ENCODE measurements at places on chromosomes 13 and 19. TPM values are rescaled to one million over a fixed set of nuclear protein-coding genes. Genes with fewer than 3 reads are reported as not detected.

DNA sequence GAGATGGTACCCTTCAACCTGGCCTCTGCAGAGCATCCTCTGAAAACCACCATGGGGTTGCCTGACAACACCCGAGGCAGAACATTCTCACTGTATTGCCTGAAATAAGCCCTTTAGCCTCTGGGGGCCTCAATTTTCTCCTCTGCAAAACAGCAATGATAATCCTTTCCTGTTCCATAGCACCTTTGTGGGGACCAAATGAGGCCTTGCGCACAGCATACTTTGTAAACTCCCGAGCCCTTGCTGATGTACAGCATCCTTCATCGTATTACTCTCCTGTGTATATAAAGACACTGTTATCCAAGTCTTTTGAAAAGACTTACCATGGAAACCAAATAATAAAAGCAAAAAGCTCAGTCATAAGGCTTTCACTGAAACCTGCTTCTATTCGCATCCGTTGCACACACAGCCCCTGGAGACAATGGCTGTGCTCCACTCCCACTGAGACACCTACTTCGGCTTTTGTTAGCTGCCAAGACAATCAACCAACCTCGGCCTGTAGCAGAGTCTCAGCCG is 276.0 kb downstream of the FOXO1 start:
- DNase-seq: no peak

DNA sequence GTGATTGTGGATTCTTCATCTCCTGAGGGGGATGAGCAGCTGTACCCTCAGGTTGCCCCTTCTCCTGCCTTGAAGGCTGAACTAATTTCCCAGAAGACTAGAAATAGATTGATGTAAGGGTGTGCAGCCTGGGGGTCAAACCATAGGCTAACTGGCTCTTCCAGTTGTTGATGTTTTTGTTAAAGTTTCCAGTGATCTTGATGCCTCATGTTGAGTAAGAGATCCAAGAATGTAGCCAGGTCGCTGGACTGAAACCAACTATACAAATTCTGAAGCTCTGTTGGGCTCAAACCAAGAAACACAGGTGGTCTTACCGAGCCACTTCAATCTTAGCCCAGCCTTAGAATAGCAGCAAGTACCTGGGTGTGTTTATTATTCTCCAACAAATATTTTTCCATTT is 391.8 kb downstream of the KLF5 start:
- no peak for DNase-seq

- DNase-seq: no peak
Observed at GRCh38 chr13:104759069-104759468, 1692.9 kb upstream of the SLC10A2 start.

DNA sequence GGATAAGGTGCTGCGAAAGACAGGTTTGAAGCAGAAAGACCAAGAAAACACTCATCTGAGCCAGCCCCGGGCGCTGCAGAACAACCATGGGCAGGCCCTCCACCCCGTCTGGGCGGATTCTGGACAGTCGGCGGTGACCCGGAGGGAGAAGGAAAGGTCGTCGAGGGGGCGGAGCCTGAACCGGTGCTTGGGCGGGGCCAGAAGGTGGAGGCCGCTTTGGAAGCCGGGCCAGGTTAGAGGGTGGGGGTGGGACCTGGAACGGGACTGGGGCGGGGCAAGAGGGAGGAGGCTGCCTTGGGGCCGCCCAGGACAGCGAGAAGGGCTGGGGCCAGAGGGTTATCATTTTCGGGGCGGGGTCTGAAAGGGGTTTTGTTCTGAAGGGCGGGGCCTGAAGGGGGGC is 5.0 kb upstream of the ZNF765 start:
- no peak for DNase-seq

GRCh38 chr19:44947041-44947581 is 1.3 kb downstream of the APOC2 start:
- DNase-seq: no peak

DNA sequence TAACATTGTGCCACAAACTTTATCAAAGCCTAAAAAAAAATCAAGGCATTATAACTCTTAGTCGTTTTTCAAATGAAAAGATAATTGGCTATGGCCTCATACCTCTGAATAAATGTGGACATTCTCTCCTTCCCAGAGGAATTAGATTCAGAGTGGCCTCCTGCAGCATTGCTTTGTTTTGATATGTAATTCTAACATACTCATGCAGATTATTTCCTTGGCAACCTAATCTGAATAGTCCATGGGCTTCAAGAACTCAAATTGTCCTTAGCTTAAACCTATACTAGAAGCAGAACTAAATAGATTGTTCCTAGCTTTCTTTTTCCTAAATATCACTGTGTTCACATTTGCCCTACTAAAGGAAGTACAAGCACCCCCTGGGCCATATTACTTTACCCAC is 1146.9 kb downstream of the OLFM4 start:
- DNase-seq: no peak

DNA sequence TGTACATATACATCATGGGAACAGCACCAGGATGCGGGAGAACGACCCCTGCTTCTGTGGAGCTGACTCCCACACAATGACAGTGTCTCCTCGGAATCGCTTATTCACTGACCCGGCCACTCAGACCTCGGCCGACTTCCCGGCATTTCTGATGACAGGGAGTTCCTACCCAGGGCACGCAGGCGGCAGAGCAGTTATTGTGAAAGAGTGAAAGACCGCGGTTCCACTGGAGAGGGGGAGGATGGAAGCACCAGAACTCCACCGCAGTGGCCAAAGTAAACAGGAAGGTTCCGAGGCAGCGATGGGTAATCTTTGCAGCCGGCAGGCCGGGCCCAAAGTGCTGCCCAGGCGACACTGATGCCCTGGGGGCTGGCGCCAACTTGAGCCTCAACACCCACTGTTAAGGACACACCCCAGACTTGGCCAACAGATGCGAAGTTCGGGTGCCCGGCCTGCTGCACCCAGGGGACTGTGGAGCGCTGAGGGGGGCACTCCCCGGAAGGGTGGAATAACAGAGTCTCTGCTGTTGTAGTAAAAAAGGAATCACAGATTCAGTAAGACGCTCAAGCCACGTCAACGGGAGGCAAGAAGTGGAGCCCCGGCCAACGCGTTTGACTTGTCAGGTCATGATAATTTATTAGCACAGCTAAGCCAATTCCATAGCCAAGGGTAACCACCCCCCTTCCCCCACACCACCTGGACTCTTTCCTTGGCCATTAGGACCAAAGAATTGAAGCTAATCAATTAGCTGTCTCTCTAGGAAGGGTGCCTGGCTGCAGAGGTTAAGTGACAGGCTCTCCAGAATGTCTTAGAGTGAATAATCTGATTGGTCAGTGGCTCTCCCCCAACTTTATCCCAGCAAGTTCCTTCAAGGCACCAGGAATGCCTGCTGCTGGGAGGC is 5.8 kb downstream of the MLLT1 start:
- peak; percentile 97 for DNase-seq

DNA sequence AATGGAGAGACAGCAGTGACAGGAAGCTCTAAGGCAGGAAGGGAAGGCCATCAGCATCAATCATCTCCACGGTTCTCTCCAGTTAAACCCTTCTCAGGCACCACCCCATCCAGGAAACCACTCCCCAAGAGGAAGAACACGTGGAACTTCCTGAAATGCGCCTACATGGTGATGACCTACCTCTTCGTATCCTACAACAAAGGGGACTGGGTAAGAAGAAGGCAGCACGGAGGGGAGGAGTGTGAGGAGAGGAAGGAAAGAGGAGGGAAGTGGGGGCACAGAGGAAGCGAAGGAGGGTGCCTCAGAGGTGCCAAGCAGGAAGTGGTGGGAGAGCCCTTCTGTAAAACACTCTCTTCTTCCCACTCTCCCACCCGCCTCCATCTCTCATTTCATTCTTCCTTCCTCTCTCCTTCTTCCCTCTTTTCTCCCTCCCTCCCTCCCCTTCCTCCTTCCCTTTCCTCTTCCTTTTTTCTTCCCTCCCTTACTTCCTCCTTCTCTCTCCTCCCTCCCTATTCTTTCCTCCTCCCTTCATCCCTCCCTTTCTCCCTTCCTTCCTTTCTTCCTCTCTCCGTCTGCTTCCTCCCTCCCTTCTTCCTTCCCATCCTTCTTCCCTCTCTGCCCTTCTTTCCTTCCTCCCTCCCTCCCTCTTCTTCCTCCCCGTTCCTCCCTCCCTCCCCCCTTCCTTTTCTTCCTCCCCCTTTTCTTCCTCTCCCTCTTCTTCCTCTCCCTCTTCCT is 12.6 kb downstream of the ZSCAN5A start:
- no peak for DNase-seq

DNA sequence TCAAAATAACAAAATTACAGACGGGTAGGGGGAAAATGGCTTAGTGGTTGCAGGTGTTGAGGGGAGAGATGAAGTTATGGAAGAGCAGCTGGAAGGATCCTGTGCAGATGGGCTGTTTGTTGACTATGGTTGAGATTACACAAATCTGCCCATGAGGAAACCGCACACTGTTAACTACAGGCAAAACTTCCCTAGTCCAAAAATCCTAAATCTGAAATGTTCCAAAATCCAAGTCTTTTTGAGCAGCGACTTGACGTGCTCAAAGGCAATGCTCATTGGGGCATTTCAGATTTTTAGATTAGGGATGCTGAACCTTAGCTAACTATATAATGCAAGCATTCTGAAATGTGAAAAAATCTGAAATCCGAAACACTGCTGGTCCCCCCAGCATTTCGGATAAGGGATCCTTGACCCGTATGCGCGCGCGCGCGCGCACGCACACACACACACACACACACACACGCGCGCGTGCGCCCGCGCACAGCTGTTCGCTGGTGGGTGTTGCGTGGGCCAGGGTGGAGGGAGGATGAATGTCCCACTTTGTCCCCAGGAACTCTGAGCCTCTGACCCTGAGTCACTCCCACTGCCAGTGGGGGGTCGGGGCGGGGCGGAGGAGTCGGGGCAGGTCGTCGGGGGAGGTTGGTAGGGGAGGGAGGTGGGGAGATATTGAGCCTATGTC is 6.8 kb downstream of the F2RL3 start:
- no peak for DNase-seq

GRCh38 chr13:41624041-41624440 is 166.7 kb downstream of the RGCC start:
- no peak for DNase-seq

DNA sequence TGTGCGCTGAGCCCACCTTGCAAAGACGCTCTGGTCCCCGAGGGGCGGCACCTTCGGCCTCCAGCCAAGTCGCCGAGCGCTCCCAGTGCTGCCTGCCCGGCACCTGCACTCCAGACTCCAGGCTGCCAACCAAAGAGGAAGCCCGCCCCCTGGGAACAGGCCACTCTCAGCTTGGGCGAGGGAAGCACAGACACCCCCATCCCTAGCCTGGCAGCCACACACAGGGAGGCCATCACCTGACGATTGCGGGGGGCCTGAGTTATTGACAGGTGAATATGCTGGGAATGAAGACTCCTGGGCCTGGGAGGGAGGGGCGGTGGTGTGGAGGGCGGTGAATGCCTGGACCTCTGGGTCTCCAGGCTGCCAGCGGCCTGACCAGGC is 10.3 kb upstream of the ZNF492 start:
- no peak for DNase-seq

DNA sequence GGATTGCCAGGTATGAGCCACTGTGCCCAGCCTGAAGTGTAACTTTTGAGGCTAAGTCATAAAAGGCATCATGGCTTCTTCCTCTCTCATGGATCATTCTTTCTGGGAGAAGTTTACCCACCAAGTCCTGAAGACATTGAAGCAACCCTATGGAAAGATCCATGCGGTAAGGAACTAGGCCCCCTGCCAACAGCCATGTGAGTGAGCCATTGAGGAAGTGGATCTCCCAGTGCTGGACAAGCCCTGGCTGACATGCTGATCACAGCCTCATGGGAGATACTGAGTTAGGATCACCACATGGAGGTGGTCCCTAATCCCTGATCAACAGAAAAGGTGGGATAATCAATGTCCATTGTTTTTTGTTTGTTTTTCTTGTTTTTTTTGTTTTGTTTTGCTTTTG is 3.3 kb upstream of the NUDT19 start:
- DNase-seq: no peak

CD37 gene
- total RNA-seq: 2.2 TPM

TMEM147 gene
- total RNA-seq: 26.6 TPM
